ENCODE measurements at places on chromosomes 7 and 10.
A peak's percentile ranks its signal among the peaks of the same experiment; 100 is the strongest.

DNA sequence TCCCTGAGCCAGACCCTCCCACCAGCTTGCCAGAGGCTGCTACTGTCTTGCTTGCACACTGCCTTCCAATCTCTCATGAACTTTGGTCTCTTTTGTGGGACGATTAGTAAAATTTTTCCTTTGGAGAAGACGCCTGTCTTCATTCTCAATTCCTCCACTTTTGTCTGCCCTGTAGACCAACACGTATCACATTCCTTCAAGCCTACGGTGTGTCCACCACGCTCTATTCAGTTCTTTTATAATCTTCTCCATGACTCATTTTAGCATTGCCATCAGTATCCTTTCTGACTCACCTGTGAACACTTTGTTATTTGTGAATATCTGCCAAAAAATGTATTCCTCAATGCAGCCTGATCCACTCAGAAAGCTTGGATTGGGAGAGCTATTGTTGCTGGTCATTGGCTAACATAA, 1.4 kb downstream of the GIMAP5 start:
- DNase-seq: no peak

GRCh38 chr10:1872151-1872726, 134.9 kb upstream of the ADARB2 start:
- DNase-seq: no peak

GRCh38 chr7:24472093-24472492, 101.2 kb upstream of the PALS2 start:
- no peak for DNase-seq

DNA sequence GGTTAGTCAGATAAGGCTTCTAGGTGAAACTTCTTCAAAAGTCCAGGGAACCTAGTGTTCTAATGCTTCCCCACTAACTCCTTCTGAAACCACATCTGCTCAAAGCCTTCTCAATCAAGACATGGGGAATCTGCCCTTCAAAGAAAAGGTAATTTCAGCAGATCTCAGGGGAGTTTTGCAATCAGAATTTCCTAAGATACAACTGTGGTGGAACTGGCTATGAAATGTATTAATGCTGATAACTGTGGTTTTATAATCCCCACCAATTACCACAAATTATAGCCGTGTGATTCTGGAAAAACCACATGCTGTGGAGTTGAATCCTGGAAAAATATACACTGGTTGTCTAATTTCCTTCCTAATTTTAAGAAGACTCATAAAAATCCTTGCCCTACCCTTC, 233.8 kb downstream of the SORCS1 start:
- DNase-seq: no peak

DNA sequence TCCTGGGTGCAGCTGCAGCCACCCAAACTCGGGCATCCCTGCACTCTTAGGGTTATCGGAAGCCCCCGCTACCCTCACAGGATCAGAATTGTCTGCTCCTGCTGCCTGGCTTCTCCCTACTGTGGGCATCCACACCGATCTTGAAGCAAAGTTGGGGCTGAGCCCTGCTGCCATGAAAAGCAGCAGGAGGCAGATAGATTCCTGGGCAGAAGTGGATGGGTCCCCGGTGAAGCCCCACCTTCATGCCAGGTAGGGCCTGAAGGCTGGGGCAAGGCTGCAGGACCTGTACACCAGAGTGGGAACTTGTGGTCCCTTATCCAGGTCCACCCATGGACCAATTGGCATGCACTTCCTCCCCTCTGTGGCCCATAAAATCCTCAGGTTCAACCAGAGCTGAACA, 922.6 kb upstream of the KCND2 start:
- DNase-seq: no peak

DNA sequence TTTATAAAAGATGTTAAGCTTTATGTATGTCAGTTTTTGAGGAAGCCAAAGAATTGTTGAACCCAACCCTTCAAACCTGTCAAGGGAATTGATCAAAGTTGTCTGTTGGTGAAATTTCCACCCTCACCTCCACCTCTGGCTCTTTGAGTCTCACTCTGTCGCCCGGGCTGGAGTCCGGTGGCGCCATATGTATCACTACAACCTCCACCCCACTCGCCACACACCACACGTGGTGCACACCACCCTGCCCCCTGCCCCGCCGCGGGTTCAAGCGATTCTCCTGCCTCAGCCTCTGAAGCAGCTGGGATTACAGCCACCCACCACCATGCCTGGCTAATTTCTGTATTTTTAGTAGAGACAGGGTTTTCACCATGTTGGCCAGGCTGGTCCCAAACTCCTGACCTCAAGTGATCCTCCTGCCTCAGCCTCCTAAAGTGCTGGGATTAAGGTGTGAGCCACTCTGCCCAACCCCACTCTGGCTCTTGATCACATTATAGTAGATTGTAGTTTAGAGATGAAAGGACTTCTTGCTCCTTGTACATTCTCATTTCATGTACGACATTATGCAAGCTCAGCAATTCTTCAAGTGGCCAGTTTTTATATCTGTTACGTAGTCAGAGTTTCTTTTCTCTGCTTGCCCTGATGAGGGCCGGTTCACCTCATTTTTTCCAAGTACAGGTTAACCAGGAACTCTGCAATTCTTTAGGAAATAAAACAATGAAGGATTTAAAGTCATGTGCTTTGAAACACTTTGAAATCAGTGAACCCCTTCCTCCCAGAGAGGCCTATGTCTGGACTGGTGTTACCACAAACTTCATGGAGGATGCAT, 7.0 kb downstream of the BAMBI start:
- DNase-seq: no peak

DNA sequence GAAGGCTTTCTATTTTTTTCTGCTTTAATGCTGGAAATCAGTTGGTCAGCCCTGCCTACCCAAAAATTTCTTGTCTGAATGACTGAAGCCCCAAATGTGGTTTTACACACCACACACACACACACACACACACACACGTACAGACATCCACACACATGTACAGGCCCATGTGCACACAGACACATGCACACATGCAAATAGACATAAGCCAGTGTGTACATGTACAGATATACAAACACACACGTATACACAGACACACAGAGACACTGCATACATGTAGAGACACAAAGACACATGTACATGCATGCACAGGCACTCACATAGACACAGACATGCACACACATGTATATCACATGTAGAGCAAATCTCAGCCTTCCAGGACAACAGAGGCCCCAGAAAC, 54.2 kb downstream of the TBATA start:
- no peak for DNase-seq

- DNase-seq: no peak
These were observed 108.6 kb downstream of the DNAJB6 start for GRCh38 chr7:157445246-157445955.

DNA sequence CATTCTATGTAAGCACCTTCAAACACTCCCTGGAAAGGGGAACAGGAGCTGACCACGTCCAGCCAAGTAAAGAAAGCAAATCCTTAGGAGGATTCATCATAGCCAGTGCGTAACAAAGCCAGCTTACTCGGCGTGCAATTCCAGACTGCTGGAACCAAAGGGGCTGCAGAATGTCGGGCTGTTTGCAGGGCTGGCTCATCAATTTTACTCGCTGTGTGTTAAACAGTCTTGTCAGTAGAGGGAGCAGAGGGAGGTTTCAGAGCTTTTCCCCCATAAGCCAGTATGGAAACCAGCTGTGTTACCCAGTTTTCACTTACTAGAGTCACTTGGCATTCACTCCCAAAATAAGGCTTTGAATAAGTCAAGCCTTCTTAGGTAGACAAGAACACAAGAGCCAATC, 127.1 kb downstream of the KMT2E start:
- peak; percentile 47 for DNase-seq

DNA sequence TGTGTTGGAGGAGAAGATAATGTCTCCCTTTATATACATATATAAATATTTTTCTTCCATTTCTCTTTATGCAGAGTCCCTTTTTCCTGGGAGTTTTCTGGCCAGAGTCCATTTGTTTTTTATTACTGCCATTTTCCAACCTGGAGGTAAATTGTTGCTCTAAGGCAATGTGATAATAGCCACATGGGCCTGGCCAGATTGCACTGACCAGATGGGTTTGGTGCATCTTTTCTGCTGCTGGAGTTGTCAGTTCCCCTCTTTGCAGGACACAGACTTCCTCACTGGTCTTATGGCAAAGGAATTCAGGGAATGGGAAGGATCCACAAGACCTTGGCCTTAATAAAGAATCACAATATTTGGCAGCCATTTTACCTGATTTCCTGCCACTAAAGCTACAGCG, 254.9 kb downstream of the SORCS3 start:
- no peak for DNase-seq

DNA sequence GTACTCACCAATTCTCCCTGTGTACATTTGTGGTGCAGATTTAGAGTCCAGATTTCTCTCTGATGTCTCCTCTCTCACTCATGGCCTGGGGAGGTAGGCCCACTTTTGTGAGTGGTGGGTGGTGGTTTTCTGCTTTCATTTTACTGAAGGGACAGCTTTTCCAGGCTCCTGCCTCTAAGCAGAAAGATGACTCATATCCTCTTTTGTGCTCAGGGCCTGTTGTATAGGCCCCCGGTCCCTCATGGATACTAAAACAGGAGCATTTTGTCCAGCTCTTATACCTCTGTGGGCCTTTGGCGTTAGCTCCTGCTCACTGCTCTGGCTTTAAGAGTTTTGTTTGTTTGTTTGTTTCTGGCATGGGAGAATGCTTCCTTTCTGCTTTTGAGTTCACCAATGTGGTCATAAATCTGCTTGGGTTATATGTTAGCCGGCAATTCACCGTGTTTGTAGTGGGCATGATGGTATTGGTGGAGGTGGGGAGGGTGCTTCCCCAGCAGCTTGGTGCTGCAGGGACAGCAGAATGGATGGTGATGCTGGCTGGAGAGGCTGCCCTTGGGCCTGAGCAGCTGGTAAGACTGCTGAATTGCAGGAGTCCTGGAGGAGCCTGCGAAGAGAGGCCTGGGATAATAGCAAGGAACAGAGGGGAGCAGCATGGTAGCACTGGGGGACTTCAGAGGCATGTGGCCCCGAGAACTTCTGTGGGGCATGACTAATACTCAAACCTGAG, 468.7 kb downstream of the RPS24 start:
- DNase-seq: no peak

- DNase-seq: no peak
These were observed 2.8 kb downstream of the FGF8 start for GRCh38 chr10:101772895-101773761.

DNA sequence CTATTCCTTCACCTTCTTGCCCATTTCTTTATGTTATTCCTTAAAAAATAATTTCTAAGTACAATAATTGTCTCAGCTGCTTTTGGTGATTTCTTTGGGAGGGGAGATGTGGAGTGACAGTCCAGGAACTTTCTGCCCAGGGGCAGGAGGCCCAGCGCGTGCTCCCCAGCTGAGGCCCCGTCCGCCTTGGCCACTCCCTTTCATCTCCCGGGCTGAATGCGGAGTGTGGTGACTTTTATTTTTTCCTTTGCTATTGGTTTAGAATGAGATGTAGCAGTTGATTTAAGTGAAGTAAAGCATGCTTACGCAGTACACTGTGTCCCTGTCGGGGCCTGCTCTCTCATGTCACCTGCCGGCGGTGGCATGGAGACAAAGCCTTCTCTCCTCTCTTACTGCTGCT, 141.6 kb downstream of the MGMT start:
- DNase-seq: no peak

- no peak for DNase-seq
These were observed 1055.1 kb downstream of the KCNMA1 start for GRCh38 chr10:76582531-76582930.

DNA sequence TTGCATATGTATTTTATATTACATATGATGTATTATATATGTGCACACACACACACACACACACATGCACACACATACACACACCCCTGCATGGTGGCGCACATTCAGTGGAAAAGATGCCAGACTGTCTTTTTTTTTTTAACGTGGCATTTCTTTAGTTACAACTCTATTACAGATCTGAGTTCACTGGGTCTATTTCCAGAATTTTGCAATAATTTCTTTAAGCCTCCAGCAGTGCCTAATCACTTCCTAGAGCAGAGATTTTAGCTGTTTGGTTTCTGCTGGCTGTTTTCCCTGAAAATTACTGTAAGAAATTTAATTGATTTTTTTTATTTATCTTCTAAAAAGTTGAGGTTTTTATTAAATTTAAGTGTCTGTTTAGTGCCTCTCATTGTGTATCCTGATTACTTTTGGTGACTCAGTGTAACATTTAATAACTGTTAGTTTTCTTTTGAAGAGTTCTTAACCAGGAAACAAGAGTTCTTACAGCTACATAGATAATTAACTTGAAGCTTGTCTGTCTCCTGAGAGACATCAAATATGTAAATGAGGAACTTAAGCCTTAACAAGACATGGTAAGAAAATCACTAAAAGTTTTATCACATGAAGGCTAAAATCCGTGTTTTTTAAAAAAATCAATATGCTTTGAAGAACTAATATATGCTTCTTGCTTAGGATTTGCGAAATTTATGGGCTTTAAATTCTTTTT, 232.0 kb downstream of the MDFIC start:
- no peak for DNase-seq

- DNase-seq: no peak
These were observed 31.7 kb upstream of the C7orf33 start for GRCh38 chr7:148558914-148559313.

DNA sequence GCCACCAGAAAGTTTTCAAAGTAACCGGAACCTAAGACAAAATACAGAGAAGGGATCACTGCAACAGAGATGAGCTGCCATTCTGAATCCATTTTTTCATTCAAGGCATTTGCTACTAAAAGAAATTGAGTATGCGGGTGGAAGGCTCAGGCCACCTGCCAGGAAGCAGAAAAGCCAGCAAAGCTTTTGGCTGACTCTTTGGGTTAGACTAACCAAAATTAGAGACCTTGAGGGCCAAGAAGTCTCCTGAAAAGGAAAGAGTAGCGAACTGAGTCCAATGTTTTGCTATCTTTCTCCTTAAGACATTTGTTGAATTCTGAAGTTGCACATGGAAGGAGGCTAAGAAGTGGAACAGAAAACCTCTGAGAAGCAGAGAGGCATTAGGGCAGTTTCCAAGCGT, 79.0 kb downstream of the FAS start:
- DNase-seq: no peak

- DNase-seq: no peak
These were observed 601.4 kb downstream of the DNAJB6 start for GRCh38 chr7:157938211-157938610.

DNA sequence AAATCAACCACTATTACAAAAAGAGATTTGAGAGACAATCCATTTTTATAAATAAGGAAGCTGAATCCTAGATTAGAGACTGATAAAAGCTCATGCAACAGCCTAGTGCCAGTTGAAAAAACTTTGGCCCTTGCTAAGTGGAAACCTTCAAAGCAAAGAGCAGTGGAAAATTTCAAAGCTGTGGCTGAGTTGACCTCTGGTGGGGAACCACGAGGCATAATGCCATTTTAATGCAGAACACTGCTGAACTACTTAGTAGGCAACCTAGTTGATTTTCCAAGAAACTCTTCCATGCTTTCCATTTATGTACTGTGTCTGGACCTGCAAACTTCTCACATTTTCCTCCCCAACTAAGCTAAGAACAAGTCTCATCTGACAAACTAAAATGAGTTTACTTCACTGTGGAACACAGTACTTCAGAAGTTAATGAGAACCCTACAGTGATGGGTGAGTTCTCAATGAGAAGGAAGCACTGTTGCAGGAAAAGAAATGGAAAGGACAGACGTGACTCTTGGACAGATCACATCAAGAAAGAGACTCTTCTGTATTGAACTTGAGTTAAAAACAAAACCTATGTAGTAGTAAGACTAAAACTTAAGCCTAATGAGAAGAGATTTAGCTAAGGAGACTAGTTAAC, 19.5 kb downstream of the FZD9 start:
- DNase-seq: no peak

- DNase-seq: no peak
These were observed 115.4 kb upstream of the ETV1 start for GRCh38 chr7:14104861-14105260.

GRCh38 chr10:123996302-123996701, 97.1 kb downstream of the CHST15 start:
- no peak for DNase-seq

Measured in hepatocyte (in vitro differentiated cells).